ENCODE measurements at places on chromosomes 1 and 21.

- DNase-seq, result peak; percentile 80
Observed at GRCh38 chr1:180928331-180929230, 15.9 kb downstream of the KIAA1614 start.

- no peak for DNase-seq
Observed at GRCh38 chr1:239308701-239309333, 77.6 kb upstream of the CHRM3 start.

- peak; percentile 24 for DNase-seq
Observed at GRCh38 chr1:204692325-204692840, 6.8 kb upstream of the LRRN2 start.

GRCh38 chr1:53070621-53071020 is 8.6 kb downstream of the PODN start:
- DNase-seq, result no peak

DNA sequence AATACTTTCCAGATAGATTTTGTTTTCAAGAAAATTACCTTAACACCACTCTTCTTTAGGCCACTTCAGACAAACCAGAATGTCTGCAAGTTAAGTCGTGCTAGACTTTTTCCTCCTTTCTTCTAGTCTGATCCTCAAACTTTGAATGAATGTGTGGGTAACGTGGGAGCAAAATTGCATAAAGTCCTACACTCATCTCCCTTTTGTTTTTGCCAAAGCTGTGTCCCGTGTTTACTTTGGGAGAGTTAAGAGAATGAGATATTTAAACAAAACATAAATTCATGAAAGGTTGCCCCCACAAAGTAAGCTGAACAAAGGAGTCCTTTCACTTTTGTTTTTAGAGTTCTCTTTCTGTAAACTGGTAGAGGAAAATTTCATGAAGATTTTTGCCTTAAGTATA is 16.9 kb upstream of the VAMP3 start:
- no peak for DNase-seq

- no peak for DNase-seq
Observed at GRCh38 chr1:178718520-178718919, 6.5 kb upstream of the RALGPS2 start.
